Activated naive CD4-positive, alpha-beta T cell treated with anti-CD3 and anti-CD28 coated beads for 36 hours (primary cell): ENCODE measurements at places on chromosomes 2 and 18. TPM values are rescaled to one million over a fixed set of nuclear protein-coding genes. Genes with fewer than 3 reads are reported as not detected.

DNA sequence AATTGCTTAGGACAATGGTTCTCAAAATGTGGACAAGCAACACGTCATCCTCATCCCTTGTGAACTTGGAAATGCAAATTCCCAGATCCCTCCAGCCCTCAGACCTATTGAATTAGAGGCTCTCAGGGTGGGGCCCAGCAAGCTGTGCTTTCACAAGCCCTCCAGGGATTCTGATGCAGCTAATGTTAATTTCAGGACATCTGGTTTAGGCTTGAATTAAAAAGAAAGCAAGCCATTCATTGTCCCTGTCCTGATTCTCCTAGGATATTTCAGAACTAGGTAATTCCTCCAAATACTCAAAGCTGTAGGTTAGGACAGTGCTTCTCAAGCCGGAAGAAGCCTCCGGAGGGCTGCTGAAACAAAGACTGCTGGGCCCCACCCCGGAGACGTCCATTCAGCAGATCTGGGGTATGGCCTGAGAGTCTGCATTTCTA, 26.0 kb upstream of the GLI2 start:
- no peak for DNase-seq
- H3K36me3 ChIP-seq, result no peaks in the 10 kb centered on the region
- no peak overlapping the region for H3K27ac ChIP-seq
- no peaks in the 10 kb centered on the region for H3K4me1 ChIP-seq
- no peak overlapping the region for H3K4me3 ChIP-seq

GRCh38 chr18:2948038-2948437, 64.9 kb downstream of the LPIN2 start:
- DNase-seq, result no peak
- no peak overlapping the region for H3K4me3 ChIP-seq
- H3K4me1 ChIP-seq, result peaks cover 43% of the 10 kb centered on the region

DNA sequence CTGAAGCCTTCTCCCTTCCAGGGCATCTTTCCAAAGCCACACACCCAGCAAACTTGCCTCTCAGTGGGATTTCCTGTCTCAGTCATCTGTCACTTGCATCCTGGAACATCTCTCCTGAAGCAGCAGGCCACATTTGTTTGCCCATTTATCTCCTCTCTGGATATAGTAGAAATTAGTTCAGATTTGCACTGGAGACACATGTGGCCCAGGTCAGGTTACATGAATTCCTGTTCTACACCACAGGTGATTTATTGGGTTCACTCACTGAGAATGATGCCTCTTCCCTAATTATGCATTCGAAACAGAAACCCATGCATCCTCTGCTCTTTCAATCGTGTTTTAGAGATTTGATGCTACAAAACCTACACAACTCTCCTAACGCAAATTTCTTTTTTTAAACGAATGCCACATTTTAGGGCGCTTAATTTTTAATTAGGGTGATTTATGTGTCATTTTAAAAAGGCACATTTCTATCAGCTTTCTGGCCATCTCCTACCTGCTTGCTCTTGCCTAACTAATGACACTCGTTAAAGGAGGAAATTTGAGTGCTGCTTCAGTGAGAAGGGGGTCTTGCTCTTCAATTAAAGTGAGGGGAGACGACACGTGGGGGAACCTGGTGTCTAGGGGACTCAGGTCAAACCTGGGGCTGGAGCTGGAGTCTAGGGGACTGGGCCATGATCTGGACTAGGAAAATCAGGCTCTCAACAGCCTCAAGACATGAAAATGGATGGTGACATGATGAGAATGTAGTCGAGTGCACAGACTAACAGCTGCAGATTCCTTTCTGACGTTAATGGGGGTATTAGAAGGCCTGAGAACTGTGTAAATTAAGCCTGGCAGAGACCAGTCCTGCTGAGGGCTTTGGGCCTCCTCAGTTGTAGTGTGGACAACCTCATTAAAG, 221.4 kb downstream of the CLIP4 start:
- no peaks in the 10 kb centered on the region for H3K36me3 ChIP-seq
- H3K4me3 ChIP-seq, result no peak overlapping the region
- no peak for DNase-seq
- no peaks in the 10 kb centered on the region for H3K27me3 ChIP-seq
- no peaks in the 10 kb centered on the region for H3K4me1 ChIP-seq
- H3K27ac ChIP-seq, result no peak overlapping the region

GRCh38 chr18:10525371-10525691, 496 bp upstream of the NAPG start:
- peaks cover 43% of the 10 kb centered on the region for H3K4me1 ChIP-seq
- no peak overlapping the region for H3K27ac ChIP-seq
- no peaks in the 10 kb centered on the region for H3K27me3 ChIP-seq
- H3K4me3 ChIP-seq, result peak overlapping the region; percentile 95
- H3K36me3 ChIP-seq, result peaks cover 2% of the 10 kb centered on the region

DNA sequence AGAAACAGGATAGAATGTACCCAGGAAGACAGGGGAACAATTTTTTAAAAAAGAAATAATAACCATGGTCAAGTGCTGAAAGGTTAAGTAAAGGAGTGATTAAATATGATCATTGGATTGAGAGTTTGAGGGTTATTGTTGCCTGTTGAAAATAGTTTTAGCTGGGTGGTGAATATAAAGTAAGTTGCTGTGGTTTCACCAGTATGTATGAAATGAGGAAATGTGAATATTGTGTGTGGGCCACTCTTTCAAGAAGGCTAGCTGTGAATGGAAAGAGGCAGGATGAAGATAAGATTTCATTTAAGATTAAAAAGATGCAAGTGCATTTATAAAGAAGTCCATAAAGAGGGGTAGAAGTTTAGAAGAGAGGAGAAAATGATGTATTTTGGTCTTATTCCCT, 53.8 kb downstream of the GULP1 start:
- no peak overlapping the region for H3K27ac ChIP-seq
- no peaks in the 10 kb centered on the region for H3K27me3 ChIP-seq
- no peaks in the 10 kb centered on the region for H3K36me3 ChIP-seq

The IL1R1 gene
- 6.7 TPM for total RNA-seq
